ENCODE measurements at places on chromosomes 13 and 19.

DNA sequence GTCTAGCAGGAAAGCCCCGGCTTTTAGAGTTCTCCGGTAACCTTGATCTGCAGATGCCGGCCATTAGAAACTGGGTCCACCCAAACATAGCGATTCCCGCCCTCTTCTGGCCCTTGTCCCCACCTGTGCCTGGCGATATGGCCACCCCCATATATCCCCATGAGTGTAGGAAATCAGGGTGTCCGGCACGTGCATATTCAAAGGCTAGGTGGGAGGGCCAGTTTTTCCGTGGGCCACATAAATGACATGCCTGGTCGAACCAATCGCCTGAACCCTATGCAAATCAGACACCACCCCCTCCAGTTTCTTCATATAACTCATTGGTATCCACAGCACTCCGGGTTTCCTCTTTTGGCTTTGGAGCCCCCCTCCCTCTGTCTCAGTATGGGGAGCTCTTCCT lies 37.4 kb downstream of the ERICH4 start:
- DNase-seq: no peak

DNA sequence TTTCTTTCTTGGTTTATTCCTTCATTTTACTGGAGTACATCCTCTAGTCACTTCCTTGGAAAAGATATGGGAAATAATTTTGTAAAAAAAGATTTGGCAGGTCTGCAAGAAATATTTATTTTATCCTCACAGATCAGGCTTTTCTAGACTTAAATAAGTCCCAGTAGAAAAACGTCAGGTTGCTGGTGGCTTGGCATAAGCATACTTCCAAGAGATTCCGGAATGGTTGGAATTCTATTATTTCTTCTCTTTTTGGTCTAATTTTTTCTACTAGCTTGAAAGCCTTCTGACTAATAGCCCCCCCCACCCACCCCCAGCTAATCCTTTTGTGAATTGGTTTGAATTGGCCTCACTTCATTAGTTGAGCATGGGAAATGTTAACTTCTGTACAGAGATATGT lies 147.6 kb downstream of the ZIC5 start:
- DNase-seq: no peak

DNA sequence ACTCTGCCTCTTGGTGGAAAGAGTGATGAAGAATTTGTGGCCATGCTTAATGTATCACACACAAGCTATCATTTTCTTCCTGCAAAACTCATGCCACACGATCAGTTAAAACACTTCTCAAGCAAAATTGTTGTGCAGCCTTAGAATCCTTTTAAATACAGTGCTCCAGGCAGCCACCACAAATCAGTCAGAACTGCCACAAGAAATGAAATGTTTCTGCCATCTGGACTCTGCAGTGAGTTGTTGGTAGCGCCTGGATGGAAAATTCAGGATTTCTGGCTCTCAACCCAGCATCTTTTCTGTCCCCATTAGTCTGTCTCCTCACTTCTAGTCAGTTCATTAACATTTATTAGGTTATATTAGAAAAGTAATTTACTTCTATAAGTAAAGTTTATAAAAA lies 179.5 kb downstream of the GPC6 start:
- DNase-seq: no peak

DNA sequence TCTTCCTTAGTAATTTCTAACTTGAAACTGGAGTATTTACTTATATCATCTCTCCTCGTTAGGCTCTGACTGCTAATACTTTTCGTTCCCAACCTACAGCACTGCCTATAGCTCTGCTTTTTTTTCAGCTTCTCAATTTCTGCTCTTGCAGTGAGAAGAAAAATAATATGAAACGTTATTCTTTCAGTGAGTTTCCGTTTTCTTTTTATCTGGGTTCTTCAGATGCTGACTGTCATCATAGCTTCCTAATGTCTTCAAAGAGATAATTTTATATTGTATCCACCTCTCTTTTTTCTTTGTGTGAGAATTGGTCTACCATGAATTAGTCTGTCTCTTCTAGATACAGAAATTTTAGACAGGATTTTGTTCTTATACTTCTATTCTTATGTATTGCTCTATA lies 454.9 kb downstream of the LMO7 start:
- no peak for DNase-seq

- DNase-seq: no peak
Observed at GRCh38 chr13:81018936-81019335, 678.0 kb upstream of the SPRY2 start.

GRCh38 chr13:59834801-59835200 lies 328.9 kb downstream of the DIAPH3 start:
- no peak for DNase-seq

DNA sequence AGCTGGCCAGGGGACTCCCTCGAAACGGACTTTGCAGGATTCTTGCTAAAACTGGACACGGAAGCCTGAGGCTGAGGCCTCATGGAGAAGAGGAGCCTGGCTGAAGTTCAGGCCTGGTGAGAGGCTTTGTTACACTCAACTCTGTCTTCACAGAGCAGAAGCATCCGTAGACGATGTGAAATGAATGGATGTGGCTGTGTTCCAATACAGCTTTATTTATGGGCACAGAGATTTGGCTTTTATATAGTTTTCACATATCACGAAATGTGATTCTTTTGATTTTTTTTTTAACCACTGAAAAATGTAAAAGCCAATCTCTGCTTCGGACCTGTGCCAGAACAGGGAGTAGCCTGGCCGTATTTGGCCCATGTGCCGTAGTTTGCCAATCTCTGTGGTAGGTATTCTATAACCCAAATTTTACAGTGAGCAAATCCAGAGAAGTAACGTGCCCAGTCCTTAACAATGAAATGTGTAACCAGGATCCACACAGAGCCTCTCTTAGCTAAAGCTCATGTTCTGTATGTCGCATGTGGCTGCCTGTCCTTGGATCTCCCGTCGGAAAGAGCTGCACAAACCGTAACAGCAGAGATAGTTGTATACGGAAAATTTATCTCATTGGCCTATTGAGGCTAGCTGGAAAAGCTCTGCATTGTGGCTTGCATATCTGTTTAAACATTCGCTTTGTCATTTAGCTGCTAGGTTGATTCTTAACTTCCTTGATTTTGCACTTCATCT lies 171.6 kb upstream of the RNF113B start:
- DNase-seq: no peak

GRCh38 chr13:102548811-102549210 lies 48.0 kb upstream of the TPP2 start:
- no peak for DNase-seq

- no peak for DNase-seq
Observed at GRCh38 chr13:110629735-110630134, 14.4 kb downstream of the NAXD start.

- no peak for DNase-seq
Observed at GRCh38 chr13:98761126-98761985, 8.9 kb upstream of the SLC15A1 start.

GRCh38 chr19:1700733-1701663 lies 48.6 kb upstream of the TCF3 start:
- DNase-seq: no peak

DNA sequence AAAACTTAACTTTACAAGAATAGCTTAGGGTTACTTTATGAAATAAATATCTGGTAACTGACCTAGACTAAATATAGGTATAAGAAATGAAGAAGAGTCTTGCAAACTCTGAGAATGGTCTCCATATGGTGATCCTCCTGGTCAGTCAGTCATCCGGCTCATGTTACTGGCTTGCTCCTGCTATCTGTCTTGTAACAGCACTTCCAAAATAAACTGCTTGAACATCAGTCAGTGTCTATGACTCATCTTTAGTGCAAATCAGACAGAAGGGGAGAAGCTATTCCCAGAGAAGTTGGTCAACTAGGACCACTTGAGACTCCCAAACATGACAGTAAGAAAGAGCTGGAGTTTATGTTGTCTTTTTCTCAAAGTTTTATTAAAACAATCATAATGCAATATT lies 1550.9 kb downstream of the PCDH9 start:
- no peak for DNase-seq

DNA sequence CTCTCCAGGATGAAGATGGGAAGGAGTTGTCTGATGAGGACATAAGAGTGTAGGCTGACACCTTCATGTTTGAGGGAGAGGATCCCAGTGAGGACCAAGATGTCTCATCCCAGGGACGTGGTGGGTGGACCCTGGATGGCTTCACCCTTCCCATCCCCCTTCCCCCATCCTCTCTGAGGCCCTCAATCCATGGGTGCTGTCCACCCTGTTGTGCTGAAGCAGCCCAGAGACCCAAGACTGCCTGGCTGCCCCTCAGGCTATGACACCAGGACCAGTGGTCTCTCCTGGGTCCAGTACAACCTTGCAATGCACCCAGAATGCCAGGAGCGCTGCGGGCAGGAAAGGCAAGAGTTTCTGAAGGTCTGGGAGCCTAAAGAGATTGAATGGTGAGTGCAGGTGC lies 3.4 kb upstream of the CYP4F12 start:
- no peak for DNase-seq

GRCh38 chr13:110702591-110703526 lies 3.1 kb downstream of the CARS2 start:
- DNase-seq: no peak

DNA sequence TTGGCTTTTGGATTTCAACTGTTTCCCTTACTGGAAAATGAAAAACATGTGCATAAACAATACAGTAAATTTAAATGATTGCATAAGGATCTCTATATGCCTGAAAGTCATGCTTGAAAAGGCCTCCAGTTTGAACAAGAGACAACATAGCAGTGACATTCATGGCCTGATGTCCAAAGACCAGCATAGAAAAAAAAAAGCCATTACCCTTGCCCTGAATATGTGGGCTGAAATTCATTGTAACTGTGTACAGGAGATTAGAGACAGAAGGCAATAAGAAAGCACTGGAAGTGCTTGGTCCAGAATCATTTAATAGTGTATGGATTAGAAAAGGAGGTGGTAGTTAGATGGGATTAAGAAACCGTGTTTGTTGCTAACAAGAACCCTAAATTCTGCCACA lies 15.4 kb downstream of the MIR17HG start:
- no peak for DNase-seq

DNA sequence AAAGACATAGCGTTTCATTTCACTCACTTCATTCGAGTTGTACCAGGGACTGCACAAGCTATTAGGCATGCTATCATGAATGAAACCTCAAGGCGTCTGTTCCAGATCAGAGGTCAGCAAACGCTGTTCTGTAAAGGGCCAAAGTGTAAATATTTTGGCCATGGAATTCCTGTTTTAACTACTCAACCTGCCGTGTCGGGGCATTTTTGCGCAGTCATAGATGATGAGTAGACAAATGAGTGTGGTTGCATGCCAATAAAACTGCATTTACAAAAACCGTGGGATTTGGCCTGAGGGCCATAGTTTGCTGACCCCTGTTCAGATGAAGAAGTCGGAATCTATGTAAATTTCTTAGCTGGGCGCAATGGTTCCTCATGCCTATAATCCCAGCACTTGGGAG lies 6.5 kb downstream of the INSR start:
- no peak for DNase-seq

DNA sequence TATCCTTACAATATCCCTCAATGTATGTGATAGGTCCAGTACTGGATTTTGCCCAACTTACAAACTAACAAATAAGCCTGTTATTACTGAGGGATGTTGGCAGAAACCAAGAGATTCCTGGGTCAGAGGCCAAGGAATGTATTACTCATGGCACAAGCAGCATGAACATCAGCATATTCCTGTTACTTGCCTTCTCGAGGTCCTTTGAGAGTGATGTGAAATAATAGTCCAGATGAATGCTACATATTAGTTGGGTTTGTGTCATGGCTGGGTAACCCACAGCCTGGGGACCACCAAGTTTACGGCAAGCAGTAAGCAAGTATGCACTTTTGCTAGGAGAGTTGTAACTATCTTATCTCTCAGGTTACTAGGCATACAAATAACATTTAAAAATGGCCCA lies 384.5 kb upstream of the GPC6 start:
- no peak for DNase-seq

DNA sequence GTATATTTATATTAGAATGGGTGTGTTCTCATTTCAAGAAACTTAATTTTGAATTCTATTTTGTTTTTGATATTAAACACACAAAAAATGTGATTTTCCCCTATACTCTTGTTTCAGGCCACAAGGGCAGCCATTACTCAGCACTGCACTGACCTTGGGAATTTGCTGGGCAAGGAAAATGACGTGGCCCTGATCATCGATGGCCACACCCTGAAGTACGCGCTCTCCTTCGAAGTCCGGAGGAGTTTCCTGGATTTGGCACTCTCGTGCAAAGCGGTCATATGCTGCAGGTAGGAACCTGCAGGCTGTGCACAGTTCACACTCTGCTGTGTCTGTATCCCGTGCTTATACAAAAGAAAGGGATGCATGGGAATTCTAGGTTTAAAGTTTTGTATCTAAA lies 327.3 kb downstream of the ATP8A2 start:
- no peak for DNase-seq

- no peak for DNase-seq
Observed at GRCh38 chr13:94176561-94176960, 302.9 kb downstream of the DCT start.

GRCh38 chr13:87656306-87656705 lies 14.9 kb upstream of the SLITRK5 start:
- DNase-seq: no peak

DNA sequence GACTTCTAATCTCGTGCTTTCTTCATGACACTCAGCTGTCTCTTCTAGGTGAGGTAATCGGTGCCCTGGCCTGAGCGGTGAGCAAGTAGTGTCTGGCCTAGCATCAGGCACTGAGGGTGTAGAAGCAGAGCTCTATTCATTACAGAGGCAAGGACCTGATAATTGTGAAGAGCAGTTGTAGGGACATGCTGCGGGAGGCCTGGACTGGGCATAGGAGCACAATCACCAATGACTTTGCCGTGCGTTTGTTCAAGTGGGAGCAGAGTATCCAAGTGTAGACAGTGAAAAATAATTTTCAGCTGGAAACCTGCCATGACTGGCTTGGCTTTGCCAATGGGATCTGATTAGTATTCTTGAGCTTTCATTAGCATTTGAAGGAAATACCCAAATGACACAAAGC lies 32.1 kb upstream of the DCLK1 start:
- no peak for DNase-seq

- no peak for DNase-seq
Observed at GRCh38 chr13:50883728-50884127, 25.9 kb upstream of the RNASEH2B start.

GRCh38 chr13:33176526-33176925 lies 109.0 kb downstream of the STARD13 start:
- no peak for DNase-seq

- DNase-seq: no peak
Observed at GRCh38 chr19:55459950-55460657, 1.3 kb downstream of the ISOC2 start.
